ENCODE measurements at places on chromosomes 13 and 19.

DNA sequence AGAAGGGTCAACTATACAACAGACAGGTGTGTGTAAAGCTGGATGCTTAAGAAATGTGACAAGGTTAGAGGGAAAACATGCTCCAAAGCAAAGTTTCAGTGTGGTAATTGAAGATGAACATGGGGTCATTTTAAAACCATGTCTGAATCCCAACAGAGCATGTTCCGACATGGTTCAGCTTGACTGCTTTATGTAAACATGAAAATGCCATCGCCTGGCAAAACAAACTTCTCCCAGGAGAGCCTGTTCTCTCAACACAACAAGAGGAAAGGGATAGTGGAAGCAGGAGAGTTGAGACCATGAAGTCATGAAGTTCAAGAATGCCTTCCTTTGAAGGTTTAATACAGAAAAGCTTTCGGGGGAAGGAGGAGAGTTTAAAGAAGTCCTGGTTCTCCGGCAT, 85.8 kb downstream of the EPSTI1 start:
- DNase-seq = no peak

DNA sequence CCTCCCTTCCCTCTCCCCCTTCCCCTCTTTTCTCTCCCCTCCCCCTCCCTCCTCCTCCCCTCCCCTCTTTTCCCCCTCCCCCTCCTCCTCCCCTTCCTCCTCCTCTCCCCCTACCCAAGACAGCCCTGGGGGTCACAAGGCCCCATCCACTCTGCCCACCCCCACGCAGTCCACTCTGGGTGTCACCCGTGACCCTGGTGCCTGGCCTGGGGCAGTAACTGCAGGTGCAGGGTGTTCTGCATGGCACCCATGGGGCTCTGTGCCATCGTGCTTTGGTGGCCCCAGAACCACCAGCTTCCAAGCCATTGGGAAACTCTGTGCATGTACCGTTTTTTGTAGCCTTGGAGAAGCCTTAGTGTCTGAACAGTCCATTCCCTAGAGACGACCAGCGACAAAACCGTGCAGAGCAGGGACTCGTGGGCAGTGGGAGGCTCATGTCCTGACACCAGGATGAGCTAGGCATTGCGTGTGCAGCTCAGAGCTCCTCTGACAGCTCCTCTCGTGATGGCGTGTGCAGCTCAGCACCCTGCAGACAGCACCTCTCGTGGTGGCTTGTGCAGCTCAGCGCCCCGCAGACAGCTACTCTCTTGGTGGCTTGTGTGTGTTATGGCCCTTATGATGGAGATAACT, 43.7 kb upstream of the F7 start:
- DNase-seq = no peak

GRCh38 chr19:7360393-7360984, 11.8 kb downstream of the ARHGEF18 start:
- no peak for DNase-seq

DNA sequence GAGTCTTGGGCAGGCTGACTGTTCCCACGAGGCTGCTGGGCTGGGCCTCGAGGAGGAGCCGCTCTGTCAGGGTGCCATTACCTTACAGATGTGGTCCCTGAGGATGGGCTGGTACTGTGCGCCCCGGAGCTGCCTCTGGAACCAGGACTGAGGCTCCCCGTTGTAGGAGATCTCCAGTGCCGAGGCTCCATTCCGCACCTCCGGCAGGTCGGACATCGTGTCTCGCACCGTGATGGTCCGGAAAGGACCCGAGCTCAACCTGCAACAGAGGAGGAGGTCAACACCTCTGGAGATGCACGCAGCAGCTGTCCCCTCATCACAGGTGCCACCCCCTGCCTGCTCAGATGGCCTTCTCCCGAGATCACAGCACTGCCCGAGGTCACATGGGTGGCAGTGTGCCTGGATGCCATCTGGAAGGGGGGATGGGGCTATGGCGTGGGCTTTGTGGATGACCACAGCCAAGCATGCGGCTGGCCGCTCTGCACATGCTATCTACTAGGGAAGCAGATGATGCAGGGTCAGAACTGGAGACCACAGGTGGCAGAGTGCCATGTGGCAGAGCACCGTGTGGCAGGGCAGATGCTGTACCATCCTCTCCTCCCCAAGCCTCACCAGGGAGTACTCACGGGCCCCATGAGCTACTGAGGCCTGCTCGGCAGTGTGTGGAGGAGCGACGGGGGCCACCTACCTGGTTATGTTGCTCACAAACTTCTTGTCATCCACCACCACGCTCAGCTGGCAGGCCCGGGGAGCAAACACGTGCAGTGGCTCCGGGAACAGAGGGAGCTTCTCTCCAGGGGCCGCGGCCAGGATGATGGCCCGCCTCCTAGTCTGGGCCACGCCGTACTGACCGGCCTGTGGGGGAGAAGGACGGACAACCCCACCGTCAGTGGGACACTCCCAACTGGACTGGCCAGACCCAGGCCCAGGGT, 18.3 kb upstream of the EIF3G start:
- DNase-seq = no peak

GRCh38 chr19:6108721-6109633, 1.3 kb downstream of the RFX2 start:
- DNase-seq = peak; percentile 24

GRCh38 chr19:14843578-14843977, 5.1 kb downstream of the OR7A10 start:
- DNase-seq = no peak

GRCh38 chr19:41588497-41589209, 12.7 kb downstream of the CEACAM21 start:
- DNase-seq = peak; percentile 61

- DNase-seq = no peak
These were observed 7.8 kb downstream of the ANKLE1 start for GRCh38 chr19:17289489-17289888.

GRCh38 chr19:30178721-30179402, 193.3 kb upstream of the ZNF536 start:
- DNase-seq = no peak

- peak; percentile 24 for DNase-seq
These were observed 92.8 kb upstream of the FARP1 start for GRCh38 chr13:98050041-98050466.

- DNase-seq = no peak
These were observed 130.5 kb downstream of the COL4A1 start for GRCh38 chr13:110176431-110176830.

DNA sequence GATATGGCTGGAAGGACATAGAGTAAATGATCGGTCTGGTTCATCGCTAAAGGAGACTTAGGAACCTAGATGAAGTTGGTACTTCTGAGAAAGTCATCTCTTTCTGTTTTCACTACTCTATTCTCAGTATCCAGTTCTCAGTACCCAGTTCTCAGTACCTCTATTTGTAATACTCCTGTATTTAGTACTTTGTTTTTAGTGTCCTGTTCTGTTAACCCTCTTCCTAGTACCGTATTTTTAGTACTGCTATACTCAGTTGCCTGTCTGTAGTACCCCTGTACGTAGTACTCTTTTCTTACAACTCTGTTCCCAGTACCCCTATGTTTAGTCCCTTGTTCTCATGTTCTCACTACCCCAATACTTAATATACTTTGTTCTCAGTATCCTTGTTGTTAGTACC, 1.2 kb downstream of the RFXAP start:
- no peak for DNase-seq

DNA sequence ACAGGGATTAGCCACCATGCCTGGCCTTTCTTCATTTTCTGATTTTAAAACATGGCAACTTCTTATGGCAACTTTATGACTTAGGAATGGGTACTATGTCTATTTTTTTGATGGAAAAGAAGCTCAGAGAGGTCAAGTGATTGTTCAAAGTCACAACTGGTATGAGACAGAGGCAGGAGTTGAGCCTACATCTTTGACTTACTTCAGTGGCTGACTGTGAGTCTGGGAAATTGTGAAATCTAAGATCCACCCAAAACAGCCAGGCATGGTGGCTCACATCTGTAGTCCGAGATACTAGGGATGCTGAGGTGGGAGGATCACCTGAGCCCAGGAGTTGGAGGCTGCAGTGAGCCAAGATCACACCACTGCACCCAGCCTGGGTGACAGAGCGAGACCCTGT, 2.4 kb upstream of the ACTL9 start:
- DNase-seq = no peak

GRCh38 chr13:36857253-36857652, 38.2 kb downstream of the RFXAP start:
- no peak for DNase-seq

GRCh38 chr13:114049026-114049425, 75.2 kb upstream of the C13orf46 start:
- no peak for DNase-seq

DNA sequence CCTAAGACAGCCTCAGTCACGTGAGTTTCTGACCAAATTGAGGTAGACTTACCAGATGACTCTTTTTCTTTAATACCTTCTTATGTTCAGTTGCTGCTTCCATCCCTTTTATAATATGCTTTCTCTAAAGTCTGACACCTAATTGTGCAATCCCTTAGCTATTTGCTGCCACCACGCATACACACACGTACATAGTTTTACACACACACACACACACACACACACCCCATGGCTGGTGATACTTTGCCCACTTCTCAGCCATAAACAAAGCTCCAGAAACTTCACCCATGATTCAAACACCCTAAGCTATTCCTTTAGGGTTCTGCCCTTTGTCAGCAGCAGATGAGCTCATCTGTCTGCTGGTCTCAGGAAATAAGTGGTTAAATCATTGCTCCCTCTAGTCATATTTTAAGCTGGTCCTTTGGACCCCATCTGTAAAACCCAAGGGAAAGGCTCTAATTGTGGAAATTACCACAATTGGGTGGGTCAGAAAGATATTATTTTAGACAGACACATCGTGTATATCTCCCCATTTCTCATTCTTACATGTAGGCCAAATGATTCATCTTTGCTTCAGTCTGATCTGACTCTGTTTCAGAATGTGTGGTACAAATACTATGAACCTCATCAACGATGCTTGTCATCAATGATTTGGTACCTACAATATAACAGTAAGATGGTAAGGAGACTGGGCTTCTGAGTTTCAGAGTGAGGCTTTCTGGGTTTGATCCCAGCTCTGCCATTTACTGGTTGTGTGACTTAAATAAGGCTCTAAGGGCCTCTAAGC, 69.2 kb downstream of the NALCN start:
- no peak for DNase-seq

DNA sequence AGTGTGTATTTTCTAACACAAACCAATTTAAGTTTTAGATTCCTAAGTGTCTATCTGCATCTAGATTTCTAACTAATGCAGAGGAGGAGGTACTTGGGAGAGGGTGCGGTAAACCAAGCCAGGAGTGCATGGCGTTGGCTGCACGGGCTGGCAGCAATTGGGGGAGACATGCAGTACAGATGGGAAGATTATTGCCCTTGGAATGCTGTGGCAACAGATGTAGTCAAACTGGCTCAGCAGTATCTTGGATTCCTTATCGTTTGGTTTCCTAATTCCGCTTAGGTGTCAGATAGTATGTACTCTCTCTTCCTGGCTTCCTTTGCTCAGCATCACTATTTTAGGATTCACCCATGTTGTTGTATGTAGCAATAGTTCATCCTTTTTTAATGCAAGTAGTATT, 29.4 kb upstream of the STK24 start:
- no peak for DNase-seq

- no peak for DNase-seq
These were observed 492.9 kb downstream of the PCDH20 start for GRCh38 chr13:60922576-60923231.

- no peak for DNase-seq
These were observed 277.5 kb upstream of the SOX1 start for GRCh38 chr13:111789420-111789819.

DNA sequence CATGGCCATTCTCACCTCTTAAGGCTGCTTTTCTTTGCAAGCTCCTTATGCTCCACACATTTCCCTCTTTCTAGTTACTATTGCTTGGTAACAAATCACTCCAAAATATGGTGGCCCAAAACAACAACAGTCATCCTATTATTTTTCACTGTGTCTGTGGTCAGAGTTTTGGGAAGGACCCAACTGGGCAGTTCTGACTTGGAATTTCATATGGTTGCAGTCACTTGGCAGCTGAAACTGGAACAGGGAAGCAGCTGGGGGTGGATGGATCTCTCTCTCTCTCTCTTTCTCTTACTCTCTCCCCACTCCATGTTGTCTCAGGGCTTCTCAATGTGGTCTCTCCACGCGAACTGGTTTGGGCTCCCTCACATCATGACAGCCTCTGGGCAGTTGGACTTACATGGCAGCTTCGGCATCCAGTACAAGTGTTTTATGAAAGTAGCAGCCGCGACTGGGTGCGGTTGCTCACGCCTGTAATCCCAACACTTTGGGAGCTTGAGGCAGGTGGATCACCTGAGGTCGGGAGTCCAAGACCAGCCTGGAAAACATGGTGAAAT, 39.6 kb downstream of the NUMBL start:
- no peak for DNase-seq

DNA sequence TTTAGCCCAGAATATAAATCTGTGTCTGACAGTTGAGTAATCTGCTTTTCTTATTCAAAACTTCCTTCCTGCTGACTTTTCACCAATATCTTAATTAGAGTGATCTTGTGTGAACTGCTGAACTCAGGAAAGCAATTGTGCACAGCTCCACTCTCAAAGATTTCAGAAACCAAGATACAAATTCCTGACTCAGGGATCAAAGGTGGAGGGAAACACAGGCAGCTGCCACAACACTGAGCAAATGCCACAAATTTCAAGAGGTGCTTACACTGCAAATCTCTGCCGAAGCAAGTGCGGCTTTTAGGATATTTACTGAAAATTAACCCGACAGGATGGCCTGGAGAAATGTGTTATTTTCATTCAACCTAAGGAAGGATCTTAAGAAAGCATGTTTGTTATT, 111.4 kb downstream of the STOML3 start:
- DNase-seq = no peak

GRCh38 chr13:24630121-24630520, 50.1 kb upstream of the ATP12A start:
- no peak for DNase-seq

DNA sequence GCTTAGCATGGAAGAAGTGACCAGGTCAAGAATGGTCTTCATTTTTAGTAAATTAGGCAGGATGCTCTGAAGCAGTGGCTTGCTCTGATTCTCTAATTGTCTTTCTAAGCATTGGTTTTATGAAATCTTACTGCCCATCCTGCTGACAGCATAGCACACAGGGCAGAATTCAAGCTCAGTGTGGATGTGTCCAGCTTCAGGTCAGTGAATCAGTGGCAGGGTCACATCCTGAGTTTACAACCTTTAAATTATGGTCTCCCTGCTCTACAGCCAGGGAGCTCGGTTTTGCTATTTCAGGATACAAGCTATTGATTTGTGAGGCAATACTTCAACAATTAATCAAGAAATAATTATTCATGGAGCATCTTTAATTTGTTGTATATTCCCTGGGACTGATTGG, 202.3 kb upstream of the RXFP2 start:
- no peak for DNase-seq
